ENCODE measurements at places on chromosomes 12 and 14. TPM values are rescaled to one million over a fixed set of nuclear protein-coding genes. Genes with fewer than 3 reads are reported as not detected.

DNA sequence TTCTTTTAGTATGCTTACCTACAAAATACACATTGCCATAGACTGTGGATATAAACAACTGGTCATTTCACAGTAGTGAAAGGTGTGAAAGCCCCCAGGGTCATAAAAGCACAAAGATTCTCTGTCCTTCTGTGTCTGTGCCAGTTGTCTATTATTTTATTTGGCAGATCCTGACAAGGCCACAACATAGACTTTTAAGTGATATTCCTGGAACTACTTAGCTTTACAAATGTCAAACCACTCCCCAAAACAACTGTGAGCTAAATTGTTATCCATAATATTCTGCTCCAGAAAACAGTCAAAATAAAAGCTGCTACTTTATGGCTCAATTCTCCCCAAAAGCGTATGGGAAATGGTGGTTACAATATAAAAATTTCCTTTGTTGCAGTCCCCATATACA, 172.1 kb downstream of the SEC23A start:
- no peak for DNase-seq

The KRT78 gene
- not detected for total RNA-seq

The EPS8 gene
- total RNA-seq = 21.2 TPM

- DNase-seq = no peak
Observed at GRCh38 chr14:103679351-103679750, 35.9 kb downstream of the XRCC3 start.

DNA sequence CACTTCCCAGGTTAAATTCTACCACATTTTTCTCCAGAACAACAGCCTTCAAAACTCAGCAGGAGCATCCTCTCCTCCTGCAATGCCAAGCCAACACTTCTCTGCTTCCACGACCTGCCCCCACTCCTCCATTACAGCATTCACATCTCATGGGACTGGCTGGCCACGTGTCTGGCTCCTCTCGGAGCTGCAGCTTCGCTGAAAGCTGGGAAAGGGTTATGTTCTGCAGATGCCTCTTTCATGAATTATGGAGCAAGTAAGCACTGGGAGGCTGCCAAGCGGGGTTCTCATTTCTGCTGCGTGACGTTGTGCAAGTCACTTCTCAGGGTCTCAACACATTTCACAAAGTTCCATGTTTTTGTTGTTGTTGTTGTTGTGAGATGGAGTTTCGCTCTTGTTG, 142.2 kb upstream of the RFLNA start:
- no peak for DNase-seq

The RTN1 gene
- total RNA-seq = 0.97 TPM

DNA sequence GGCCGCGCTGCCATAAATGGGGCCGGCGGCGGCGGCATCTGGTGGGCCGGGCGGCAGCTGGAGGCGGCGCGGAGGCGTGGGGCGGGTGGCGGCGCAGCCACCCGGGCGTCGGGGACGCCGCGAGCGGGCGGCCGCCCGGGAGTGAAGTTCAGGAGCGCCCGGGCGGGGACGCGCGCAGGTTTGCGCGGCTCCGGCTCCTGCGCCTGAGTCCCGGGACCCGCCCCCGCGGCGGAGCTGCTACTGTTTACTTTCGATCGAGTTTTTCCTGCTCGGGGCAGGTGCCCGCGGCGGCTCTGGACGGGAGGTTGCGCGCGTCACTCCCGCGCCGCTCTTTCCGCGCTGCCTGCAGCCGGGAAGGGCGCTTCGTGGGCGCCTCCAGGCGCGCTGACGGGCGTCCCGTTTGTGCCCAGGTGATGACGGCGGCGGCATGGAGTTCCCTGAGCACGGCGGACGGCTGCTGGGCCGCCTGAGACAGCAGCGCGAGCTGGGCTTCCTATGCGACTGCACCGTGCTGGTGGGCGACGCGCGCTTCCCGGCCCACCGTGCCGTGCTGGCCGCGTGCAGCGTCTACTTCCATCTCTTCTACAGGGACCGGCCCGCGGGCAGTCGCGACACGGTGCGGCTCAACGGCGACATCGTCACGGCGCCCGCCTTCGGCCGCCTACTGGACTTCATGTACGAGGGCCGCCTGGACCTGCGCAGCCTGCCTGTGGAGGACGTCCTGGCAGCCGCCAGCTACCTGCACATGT, at the start of gene ZBTB42:
ZBTB42 (plus strand) TSS at position 331 of the 749 bp plus-strand sequence; CDS start at position 428, 97 bp downstream.
- DNase-seq = no peak

The IAPP gene
- not detected for total RNA-seq
